Activated T-cell treated with anti-CD3 and anti-CD28 coated beads, Interleukin-2, amount 50 U/mL, for 24 hours (primary cell): ENCODE measurements at places on chromosomes 16 and 17.

- peaks cover 51% of the 10 kb centered on the region for H3K27me3 ChIP-seq
- no peak overlapping the region for H3K27ac ChIP-seq
- no peaks in the 10 kb centered on the region for H3K36me3 ChIP-seq
- no peak for DNase-seq
- no peak overlapping the region for H3K4me3 ChIP-seq
Observed at GRCh38 chr16:71295950-71296349, 6.7 kb upstream of the CMTR2 start.

DNA sequence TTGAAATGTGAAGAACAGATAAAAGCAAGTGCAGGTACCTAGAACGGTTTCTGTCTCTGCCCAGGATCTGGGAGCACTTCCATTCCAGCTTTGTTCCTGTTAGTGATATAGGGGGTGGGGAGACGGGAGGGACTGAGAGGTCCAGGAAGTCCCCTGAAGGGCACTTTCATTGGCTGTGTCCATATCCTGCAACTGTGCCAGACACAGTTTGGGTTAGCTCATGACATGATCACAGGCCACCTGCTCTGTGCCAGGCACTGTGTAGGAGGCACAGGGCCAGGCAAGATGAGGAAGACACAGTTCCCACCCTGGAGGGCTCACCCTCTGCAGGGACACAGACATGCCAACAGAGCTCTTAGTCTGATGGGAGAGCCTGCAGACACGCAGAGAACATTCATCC is 7.9 kb downstream of the CBLN1 start:
- H3K27me3 ChIP-seq, result peaks cover 69% of the 10 kb centered on the region
- H3K36me3 ChIP-seq, result no peaks in the 10 kb centered on the region
- H3K4me3 ChIP-seq, result no peak overlapping the region
- H3K4me1 ChIP-seq, result no peaks in the 10 kb centered on the region

DNA sequence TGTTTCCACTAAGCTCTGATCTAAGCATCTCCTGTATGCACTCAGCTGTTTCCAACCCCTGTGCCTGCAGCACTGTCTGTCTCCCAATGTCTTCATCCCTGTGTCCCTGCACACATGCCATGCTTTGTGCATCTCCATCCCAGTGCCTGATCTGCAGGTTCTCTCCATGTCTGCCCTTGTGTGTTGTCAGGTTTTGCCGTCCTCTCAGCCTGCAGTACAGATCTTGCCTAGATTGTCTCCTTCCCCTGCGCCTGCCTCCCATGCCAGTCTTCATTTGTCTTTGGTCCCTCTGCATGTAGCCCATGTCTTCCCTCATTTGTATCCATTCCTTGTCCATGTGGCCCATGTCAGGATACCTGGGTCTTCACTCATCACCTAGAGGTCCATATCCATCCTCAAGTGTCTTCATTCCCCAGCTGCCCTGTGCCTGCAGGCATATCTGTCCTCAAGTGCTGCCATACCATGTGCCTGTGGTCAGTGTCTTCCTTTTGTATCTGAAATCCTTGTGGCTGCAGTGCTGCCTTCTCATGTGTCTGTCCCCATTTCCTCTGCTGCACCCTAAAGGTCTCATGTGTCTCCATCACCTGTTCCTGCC is 71.5 kb downstream of the TNFRSF13B start:
- H3K4me3 ChIP-seq, result no peak overlapping the region
- peaks cover 40% of the 10 kb centered on the region for H3K27me3 ChIP-seq
- H3K4me1 ChIP-seq, result no peaks in the 10 kb centered on the region
- no peak for DNase-seq
- no peak overlapping the region for H3K27ac ChIP-seq
- H3K36me3 ChIP-seq, result no peaks in the 10 kb centered on the region

GRCh38 chr16:56709443-56710040 is 20.4 kb upstream of the NUP93 start:
- H3K4me3 ChIP-seq, result peak overlapping the region; percentile 51
- no peak for DNase-seq
- peaks cover 37% of the 10 kb centered on the region for H3K4me1 ChIP-seq
- no peaks in the 10 kb centered on the region for H3K36me3 ChIP-seq
- H3K27ac ChIP-seq, result peak overlapping the region; percentile 90

DNA sequence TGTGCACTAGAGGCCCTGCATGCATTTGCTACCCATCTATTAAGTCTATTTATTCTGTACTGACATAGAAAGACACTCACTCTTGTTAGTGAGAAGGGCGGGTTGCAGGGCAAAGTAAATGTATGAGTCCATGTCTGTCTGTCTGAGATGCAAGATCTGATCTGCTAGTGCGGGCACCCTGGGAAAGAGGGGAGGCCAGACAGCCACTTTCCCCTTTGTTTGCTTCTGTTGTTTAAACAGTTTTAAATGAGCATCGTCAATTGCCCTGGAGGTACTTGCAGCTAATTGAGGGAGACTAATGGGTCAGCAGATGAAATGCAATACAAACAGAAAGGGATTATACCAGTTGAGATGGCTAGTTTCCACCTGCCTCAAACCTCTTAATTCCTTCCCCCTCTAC is 24.9 kb downstream of the SCNN1G start:
- H3K4me3 ChIP-seq, result no peak overlapping the region
- H3K36me3 ChIP-seq, result no peaks in the 10 kb centered on the region
- peaks cover 22% of the 10 kb centered on the region for H3K27me3 ChIP-seq

GRCh38 chr16:23015580-23015979 is 133.7 kb downstream of the USP31 start:
- peaks cover 2% of the 10 kb centered on the region for H3K4me1 ChIP-seq
- H3K36me3 ChIP-seq, result no peaks in the 10 kb centered on the region
- peaks cover 15% of the 10 kb centered on the region for H3K27me3 ChIP-seq
- H3K27ac ChIP-seq, result no peak overlapping the region

DNA sequence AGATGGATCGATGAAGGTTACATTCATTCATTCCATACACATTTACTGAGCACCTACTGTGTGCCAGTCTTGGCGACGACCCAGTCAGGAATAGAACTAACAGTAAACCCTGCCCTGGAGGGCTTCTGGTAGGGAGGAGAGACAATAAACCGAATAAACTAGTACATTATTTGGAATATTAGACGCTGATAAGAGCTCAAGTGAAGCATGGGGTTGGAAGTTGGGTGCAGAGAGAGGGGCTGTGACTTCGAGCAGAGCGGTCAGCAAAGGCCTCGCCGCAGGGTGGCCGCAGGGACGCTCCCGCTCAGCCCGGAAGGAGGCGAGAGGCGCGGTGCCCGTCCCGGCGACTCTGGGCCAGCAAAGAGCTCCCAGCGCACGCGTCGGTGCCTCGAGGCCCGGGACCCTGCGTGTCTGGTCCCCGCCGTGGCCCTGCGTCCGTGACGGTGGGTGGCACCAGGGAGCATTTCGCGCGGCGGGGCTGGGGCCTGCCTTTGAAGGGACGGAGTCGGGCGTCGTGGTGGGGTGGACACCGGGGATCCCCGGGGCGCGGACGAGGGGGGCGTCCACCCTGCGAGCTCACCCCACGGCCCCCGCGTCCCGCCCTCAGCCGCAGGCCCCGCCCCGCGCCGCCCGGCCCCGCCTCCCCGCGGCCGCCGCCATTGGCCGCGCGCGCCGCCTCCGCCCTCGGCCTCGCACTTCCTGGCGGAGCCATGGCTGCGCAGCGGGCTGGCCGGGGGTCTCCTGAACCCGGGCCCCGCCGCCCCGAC is at the start of gene KLHL36:
Gene KLHL36 (plus strand): TSS at position 684 of the 767 bp plus-strand sequence. CDS start 2,357 bp downstream, outside the sequence.
- H3K36me3 ChIP-seq, result peaks cover 31% of the 10 kb centered on the region
- H3K27me3 ChIP-seq, result peaks cover 3% of the 10 kb centered on the region
- peaks cover 43% of the 10 kb centered on the region for H3K4me1 ChIP-seq
- H3K4me3 ChIP-seq, result peak within 1 kb of the TSS; percentile 79
- H3K27ac ChIP-seq, result peak within 1 kb of the TSS; percentile 78

DNA sequence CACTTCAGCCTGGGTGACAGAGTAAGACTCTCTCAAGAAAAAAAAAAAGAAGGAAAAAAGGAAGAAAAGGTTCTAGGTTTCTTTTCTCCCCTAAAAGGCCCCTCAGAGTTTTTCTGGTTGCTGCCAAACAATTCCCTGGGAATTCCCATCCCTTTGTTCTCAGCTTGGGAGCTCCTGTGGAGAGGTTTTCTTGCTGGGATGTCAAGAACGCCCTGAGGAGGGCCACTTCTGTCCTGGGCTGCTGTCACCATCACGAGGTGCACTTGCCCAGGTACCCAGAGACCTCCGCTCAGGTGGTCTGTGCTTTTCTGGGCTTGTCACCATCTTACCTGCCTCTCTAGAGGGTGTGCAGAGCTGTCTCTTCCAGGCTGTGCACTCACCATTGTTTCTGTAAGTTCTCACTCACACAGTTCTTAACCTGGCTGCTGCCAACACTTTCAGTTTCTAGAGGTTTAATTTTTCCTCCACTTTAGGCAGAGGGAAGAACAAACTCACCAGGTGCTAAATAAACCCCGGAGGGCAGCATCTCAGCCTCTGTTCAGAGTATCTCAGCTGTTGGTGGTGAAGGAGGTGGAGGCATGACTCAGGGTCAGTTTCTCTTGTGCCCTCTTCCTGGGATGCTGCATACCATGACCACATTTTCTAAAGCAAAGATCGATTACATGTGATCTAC is 2.4 kb upstream of the COX6A2 start:
- H3K4me3 ChIP-seq, result no peak overlapping the region
- H3K36me3 ChIP-seq, result no peaks in the 10 kb centered on the region
- peak overlapping the region; percentile 5 for H3K27ac ChIP-seq
- peaks cover 7% of the 10 kb centered on the region for H3K27me3 ChIP-seq

- no peak overlapping the region for H3K4me3 ChIP-seq
- no peak for DNase-seq
- H3K36me3 ChIP-seq, result peaks cover 6% of the 10 kb centered on the region
- H3K27me3 ChIP-seq, result no peaks in the 10 kb centered on the region
Observed at GRCh38 chr17:17844500-17844899, 7.7 kb upstream of the SREBF1 start.

DNA sequence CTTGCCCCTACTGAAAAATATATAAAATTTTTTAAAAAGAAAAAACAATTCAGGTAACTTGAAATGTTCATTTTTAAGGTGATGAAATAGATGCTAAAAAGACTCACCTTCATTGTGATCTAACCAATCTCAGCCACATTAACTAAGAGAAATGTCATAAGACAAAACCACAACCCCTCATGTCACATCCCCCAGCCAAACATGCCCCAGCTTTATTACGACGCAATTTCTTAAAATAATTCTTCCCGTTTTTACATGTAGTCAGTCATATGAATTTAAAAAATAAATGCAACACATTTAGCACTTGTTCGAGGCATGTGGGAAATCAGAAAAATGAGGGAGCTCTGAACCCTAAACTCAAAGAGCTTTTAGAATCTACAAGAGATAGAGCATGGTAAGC is 9.5 kb downstream of the AMFR start:
- H3K4me3 ChIP-seq, result no peak overlapping the region
- DNase-seq, result no peak
- peaks cover 43% of the 10 kb centered on the region for H3K36me3 ChIP-seq
- H3K27me3 ChIP-seq, result no peaks in the 10 kb centered on the region

- no peak for DNase-seq
- no peaks in the 10 kb centered on the region for H3K27me3 ChIP-seq
- peaks cover 42% of the 10 kb centered on the region for H3K4me1 ChIP-seq
- H3K4me3 ChIP-seq, result no peak overlapping the region
- no peak overlapping the region for H3K27ac ChIP-seq
Observed at GRCh38 chr17:37432671-37433070, 26.0 kb downstream of the TADA2A start.

DNA sequence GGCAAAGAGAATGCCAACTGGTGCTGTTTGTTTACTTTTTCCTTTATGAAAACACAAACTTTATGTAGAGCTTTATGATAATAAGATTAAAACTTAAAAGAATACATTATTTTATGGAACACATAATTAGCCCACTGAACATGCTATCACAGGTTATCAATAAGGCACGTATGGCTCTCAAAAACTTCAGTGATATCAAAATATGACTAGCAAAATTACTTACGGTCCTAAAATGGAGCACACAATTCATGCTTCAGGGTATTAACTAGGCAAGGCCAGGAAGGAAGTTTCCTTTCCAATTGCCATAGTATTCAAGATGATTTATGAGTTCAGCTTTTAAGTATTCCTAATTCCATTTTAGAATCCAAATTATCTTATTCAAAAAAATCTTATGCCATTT is 3.6 kb downstream of the RNF43 start:
- H3K27ac ChIP-seq, result peak overlapping the region; percentile 87
- H3K4me3 ChIP-seq, result no peak overlapping the region
- H3K4me1 ChIP-seq, result peaks cover 44% of the 10 kb centered on the region
- no peaks in the 10 kb centered on the region for H3K36me3 ChIP-seq

DNA sequence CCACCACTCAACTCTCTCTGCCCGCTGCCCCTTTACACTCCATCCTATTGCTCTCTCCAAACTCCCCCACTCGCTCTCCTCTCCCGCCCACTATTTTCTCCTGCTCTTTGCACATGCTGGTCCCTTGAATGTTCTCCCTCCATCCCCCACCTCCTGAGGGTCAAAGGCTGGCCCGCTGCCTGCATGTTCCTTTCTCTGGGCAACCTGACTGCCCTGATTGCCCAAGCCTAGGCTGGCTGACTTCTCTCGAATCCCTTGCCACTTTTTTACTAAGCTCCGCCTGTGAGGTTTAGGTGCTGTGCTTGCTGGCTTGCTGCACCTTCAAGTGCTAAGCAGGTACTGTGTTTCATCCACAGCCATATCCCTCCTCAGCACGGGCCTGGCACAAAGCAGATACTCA is 2.7 kb downstream of the EMC8 start:
- peak overlapping the region; percentile 16 for H3K27ac ChIP-seq
- H3K4me1 ChIP-seq, result peaks cover 63% of the 10 kb centered on the region
- H3K4me3 ChIP-seq, result peak overlapping the region; percentile 89

DNA sequence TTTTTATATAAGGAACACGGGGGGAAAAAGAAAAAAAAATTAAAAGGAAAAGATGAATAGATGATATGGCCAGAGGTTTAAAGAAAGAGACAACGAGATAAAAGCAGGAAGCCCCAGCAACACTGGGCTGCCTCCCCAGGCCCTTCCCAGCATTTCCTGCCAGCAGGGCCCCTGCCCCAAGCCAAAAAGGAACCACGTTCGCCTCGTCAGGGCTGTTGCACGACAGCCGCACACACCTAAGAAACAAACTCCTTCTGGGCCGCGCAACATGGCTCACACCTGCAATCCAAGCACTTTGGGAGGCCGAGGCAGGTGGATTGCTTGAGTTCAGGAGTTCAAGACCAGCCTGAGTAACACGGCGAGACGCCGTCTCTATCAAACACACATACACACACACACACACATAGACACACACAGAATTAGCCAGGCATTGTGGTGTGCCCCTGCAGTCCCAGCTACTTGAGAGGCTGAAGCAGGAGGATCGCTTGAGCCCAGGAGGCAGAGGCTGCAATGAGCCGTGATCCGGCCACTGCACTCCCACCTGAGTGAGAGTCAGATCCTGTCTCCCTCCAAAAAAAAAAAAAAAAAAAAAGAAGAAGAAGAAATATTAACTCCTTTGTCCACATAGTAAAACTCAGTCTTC is 83.0 kb downstream of the ANKRD11 start:
- H3K27ac ChIP-seq, result peak overlapping the region; percentile 94
- peaks cover 22% of the 10 kb centered on the region for H3K36me3 ChIP-seq
- DNase-seq, result no peak
- H3K4me1 ChIP-seq, result peaks cover 92% of the 10 kb centered on the region

DNA sequence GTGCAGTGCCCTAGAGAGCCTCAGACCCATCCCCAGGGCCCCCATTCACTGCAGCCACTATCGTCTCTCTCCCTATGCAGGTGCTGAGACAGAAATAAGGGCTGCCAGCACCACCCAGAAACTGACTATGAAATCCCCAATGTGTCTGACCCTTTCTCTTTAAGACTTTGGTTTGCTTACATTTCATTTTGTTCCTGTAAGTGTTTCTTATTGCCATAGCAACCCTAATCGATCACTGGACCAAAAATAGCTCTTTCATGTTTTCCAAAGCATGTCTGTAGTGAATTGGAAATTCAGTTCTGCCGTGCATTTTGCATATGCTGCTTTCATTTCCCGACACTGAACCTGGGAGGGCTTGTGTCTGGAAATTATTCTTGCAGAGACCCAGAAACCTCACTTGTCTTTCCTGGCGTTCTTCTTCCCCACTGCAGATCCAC is 148.7 kb upstream of the NOL11 start:
- no peak overlapping the region for H3K4me3 ChIP-seq
- DNase-seq, result no peak
- H3K27ac ChIP-seq, result peak overlapping the region; percentile 31
- peaks cover 34% of the 10 kb centered on the region for H3K4me1 ChIP-seq
- H3K36me3 ChIP-seq, result peaks cover 35% of the 10 kb centered on the region
